ENCODE measurements at places on chromosomes 2 and 18. TPM values are rescaled to one million over a fixed set of nuclear protein-coding genes. Genes with fewer than 3 reads are reported as not detected.

Gene FAM237A
- total RNA-seq: not detected

DNA sequence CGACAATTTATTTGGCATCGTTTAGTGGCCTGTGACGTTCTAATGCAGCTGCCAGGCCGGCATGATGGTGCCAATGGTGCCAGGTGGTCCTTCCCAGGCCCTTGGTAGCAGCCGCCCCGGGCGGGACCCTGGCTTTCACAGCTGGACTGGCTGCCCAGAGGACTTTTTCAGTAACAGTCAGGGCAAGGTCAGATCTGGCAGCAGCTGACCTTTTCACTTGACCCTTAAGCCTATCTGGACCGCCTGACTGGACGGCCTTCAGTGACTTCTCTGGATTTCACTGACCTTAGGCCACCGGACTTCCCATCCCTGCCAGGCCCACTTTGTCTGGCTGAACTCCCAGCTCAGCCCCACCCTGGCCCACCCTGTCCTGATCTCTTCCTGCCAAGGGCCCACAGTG is 15.9 kb downstream of the TRIB2 start:
- no peak overlapping the region for H3K27ac ChIP-seq
- peaks cover 78% of the 10 kb centered on the region for H3K4me1 ChIP-seq
- no peak overlapping the region for H3K4me3 ChIP-seq
- peaks cover 28% of the 10 kb centered on the region for H3K36me3 ChIP-seq
- no peak for DNase-seq

DNA sequence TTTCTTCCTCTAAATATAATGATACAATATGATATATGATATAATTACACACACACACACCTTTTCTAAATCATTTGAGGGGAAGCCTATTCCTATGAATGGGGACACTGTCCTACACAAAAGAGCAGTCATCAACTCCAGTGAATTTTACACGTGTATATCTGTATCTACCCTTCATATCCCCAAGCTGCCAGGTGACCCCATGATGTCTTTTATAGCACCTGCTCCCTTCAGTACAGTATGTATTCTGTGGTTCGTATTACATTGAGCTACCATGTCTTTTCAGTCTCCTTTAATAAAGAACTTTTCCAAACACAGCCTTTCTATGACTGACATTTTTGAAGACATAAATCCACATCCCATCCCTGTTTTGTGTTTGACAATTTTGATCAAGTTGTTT is 19.0 kb downstream of the TBC1D8 start:
- H3K27me3 ChIP-seq: no peaks in the 10 kb centered on the region
- no peaks in the 10 kb centered on the region for H3K36me3 ChIP-seq
- no peak for DNase-seq
- H3K27ac ChIP-seq: no peak overlapping the region

- no peaks in the 10 kb centered on the region for H3K36me3 ChIP-seq
- H3K27ac ChIP-seq: no peak overlapping the region
- H3K4me1 ChIP-seq: no peaks in the 10 kb centered on the region
- H3K27me3 ChIP-seq: no peaks in the 10 kb centered on the region
- H3K4me3 ChIP-seq: no peak overlapping the region
Measured at GRCh38 chr18:31030574-31031278, 11.8 kb downstream of the DSC3 start.

Gene TNS1
- total RNA-seq: 1.1 TPM

Gene TACR1
- total RNA-seq: not detected

- no peak for DNase-seq
- H3K27me3 ChIP-seq: no peaks in the 10 kb centered on the region
- peaks cover 30% of the 10 kb centered on the region for H3K4me1 ChIP-seq
- H3K4me3 ChIP-seq: no peak overlapping the region
Measured at GRCh38 chr2:37366773-37367172, 22.3 kb downstream of the QPCT start.

DNA sequence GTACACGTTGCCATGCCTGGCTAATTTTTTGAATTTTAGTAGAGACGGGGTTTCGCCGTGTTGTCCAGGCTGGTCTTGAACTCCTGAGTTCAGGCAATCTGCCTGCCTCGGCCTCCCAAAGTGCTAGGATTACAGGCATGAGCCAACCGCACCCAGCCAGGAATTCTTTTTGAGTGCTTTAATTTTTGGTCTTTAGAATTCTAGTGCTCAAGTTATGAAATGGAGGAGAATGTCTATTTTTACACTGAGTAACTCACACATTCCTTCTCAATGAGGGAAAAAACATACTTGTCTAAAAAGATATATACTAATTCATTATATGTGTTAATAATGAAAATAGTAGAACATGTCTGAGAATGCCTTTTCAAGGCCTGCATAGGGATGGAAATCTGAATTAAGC is 8.5 kb downstream of the ZNF396 start:
- H3K4me3 ChIP-seq: no peak overlapping the region
- no peaks in the 10 kb centered on the region for H3K36me3 ChIP-seq
- H3K4me1 ChIP-seq: no peaks in the 10 kb centered on the region
- DNase-seq: no peak
- no peaks in the 10 kb centered on the region for H3K27me3 ChIP-seq

DNA sequence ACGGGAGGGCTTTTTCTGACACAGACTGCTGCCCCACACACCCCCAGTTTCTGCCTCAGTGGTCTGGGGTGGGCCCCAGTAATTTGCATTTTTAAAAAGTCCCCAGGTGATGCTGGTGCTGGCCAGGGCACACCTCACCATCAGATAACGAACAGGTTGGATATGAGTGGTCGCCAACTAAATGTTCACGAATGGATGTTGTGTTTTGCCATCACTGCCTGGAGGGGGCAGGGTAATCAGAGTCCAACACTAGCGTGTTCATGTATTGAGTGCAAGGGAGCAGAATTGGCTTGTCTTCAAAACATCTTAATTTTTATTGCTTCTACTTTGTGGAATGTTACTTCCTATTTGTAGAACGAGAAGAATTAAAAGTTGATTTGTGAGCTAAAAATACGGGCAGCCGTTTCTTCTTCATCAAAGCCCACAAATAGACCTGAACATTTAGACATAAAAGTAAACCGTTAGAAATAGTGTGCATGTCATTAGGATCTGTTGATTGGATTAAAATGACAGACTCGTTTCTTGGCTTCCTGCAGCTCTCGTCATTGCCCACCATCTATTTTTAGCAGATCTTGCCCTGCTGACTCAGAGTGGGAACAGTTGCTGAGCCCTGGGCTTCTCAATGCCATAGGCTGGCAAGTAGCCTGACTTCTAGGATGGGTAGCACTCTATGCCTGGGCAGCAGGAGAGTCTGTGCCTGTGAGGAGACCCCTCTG is 45.2 kb downstream of the NCK2 start:
- H3K27ac ChIP-seq: peak overlapping the region; percentile 64
- peaks cover 94% of the 10 kb centered on the region for H3K4me1 ChIP-seq
- DNase-seq: peak; percentile 84
- H3K36me3 ChIP-seq: no peaks in the 10 kb centered on the region
- H3K27me3 ChIP-seq: no peaks in the 10 kb centered on the region

- peaks cover 14% of the 10 kb centered on the region for H3K4me1 ChIP-seq
- no peaks in the 10 kb centered on the region for H3K36me3 ChIP-seq
- no peak overlapping the region for H3K27ac ChIP-seq
- no peak overlapping the region for H3K4me3 ChIP-seq
Measured at GRCh38 chr2:68505603-68506159, 38.3 kb downstream of the APLF start.

Gene LTBP1
- total RNA-seq: not detected

DNA sequence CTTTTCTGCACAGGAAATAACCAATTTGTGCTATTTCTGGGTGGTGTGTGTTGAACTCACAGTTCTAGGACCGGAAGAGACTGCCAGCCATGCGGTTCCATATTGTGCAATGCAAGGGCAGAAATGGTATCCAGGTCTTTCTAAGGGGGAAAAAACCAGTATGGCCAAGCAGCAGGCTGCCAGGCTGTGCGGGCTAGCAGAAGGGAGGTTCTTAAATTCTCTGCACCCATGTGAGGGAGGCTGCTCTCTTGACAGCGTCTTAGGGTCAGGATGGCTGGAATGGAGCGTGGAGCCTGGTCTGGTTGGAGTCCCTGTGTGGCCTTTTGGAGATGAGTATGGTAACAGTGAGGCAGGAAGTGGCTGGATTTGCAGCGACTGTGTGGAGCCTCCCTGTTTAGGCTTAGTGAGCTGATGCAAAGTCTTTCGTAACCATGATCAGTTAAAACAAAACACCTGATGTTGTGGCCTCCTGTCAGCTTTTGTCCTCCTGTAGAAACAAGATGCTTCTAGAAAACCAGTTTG is 52.6 kb downstream of the NCK2 start:
- H3K4me1 ChIP-seq: peaks cover 97% of the 10 kb centered on the region
- peak overlapping the region; percentile 33 for H3K27ac ChIP-seq
- no peaks in the 10 kb centered on the region for H3K36me3 ChIP-seq
- peak overlapping the region; percentile 54 for H3K4me3 ChIP-seq

GRCh38 chr2:159904127-159904958 is 106.3 kb upstream of the CD302 start:
- peak within 1 kb of the TSS; percentile 94 for H3K4me3 ChIP-seq
- no peaks in the 10 kb centered on the region for H3K27me3 ChIP-seq

GRCh38 chr2:217398860-217399259 is 539.0 kb upstream of the TNP1 start:
- no peak overlapping the region for H3K4me3 ChIP-seq
- no peak overlapping the region for H3K27ac ChIP-seq
- H3K36me3 ChIP-seq: no peaks in the 10 kb centered on the region
- DNase-seq: no peak
- peaks cover 4% of the 10 kb centered on the region for H3K4me1 ChIP-seq
